NCI-H226 (cell line): ENCODE measurements at places on chromosomes 12 and 14.
A peak's percentile ranks its signal among the peaks of the same experiment; 100 is the strongest.

- peak; percentile 49 for DNase-seq
Measured at GRCh38 chr12:131831635-131832041, 3.4 kb downstream of the MMP17 start.

GRCh38 chr12:93853698-93854478, 176.7 kb downstream of the CRADD start:
- DNase-seq: no peak

DNA sequence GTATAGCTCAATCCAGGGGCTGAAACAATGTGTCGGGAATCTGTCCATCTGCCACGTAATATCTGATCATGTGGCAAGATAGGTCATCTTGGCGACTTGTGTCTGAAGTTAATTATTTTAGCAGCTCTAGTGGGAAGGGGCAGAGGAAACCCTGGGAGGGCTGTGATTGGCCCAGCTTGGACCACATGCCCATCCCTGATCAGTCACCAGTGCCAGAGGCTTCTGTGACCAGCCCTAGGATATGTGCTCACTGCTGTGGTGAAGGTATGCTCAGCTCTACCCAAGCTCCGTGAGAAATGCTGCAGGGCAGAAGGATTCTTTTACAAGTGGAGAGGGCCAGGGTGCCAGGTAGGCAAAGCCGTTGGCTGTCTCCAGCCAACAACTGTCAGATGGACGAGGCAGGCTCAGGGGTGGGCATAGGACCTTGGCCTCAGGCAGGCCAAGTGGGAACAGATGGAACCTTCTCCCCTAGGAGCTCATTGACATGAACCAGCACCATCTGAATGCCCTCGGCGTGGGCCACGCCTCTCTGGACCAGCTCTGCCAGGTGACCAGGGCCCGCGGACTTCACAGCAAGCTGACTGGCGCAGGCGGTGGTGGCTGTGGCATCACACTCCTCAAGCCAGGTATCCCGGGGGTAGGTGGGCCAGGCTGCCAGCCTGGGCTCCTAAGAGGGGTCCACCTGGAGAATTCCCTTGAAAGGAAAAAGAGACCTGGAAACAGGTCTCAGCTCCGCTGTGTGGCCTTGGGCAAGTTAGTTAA, 21.1 kb downstream of the MVK start:
- DNase-seq: no peak

DNA sequence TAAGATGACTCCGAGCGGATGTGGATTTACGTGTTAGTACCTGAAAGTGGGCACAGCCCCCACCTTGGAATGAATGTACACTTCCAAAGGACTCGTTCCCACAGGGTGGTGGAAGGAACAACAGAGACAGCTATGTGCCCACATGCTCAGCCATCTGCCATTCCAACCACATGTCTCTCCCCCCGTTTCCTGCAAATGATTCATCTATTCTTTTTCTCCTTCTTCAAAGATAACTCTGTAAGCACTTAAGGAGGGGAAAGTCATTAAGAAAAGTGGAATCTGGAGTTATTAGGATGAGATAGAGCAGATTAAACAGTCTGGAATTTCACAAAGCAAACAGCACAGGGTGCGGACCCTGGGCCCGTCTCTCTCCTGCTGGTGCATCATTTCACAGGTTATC, 18.5 kb upstream of the DUSP6 start:
- peak; percentile 78 for DNase-seq

DNA sequence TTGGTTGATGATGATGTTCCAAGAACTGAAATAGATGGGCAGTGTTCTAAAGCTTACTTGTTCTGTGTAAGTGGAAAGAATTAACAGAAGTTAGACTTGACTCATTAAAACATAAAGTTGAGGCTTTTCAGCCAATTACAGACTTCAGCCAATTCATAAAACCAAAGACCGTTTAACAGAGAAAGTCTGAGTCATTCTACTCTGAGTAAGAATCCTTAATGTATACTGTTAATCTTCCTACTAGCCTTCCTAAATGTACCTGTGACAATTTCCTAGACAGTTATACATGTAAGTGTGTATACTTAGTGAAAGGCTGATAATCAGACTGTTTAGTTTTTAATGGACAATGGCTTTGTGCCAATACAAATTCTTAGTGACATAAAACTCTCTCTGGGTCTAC, 681.0 kb downstream of the RPL10L start:
- DNase-seq: no peak

GRCh38 chr14:47012533-47013280, 361.1 kb upstream of the RPL10L start:
- DNase-seq: no peak

- no peak for DNase-seq
Measured at GRCh38 chr12:65494537-65494936, 216.1 kb downstream of the MSRB3 start.

- no peak for DNase-seq
Measured at GRCh38 chr14:25049093-25049567, 817 bp downstream of the STXBP6 start.
